ENCODE measurements at places on chromosomes 16 and 17.

- DNase-seq = no peak
Measured at GRCh38 chr16:85123891-85124635, 11.8 kb upstream of the CIBAR2 start.

DNA sequence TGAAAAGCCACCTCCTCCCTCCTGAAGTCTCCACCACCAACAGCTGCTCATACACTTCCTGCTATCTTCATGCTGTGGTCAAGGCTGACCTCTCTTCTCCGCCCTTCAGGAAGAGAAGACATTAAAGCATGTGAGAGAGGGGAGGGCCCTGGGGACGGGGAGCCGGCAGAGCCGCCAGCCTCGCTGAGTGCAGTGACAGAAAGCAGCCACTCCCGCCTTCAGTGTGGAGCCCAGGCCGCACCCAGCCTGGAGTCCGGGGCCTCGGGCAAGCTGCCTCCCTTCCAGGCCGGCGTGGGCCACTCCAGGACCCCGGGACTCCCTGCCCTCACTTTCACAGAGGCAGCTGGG lies 94.7 kb upstream of the TNRC6C start:
- no peak for DNase-seq

- DNase-seq = no peak
Measured at GRCh38 chr16:27531186-27531585, 18.5 kb downstream of the GTF3C1 start.

- no peak for DNase-seq
Measured at GRCh38 chr16:84513123-84513522, 8.7 kb upstream of the MEAK7 start.

DNA sequence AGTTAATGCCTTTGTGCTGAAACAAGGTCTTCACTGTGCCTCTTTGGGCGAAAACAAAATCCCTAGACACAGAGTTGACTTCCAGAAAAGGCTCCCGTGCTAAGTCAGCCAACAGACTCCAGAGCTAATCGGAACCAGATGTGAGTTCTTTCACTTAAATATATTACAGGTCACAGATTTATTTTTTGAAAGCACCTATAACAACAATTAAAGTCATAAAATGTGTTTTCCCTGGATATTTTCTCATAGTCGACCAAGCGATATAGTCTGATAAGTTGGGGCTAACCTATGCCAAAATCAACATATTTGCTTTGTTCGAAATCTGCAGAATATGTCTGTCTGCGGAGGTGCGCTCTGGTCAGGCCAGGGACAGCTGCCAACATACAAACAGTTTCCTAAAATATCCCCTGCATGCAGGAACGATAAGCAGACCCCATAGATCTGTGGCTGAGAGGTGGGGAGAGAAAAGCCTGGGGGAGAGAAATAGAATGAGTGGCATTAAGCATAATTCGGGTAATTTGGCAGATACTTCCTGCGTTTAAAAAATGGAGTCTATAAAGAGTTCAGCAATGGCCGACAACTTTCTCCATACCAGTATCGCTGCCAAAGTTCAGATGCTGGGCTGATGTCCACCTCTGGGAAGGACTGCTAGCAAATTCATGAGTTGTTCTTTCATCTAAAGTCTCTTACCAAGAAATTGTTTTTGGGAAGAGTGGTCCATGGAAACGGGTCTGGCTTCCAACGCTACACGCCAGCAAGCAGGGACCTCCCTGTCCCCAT lies 50.8 kb upstream of the MYH10 start:
- DNase-seq = no peak

- no peak for DNase-seq
Measured at GRCh38 chr17:76735006-76735405, 2.1 kb downstream of the SRSF2 start.

GRCh38 chr17:73411313-73411747 lies 99.5 kb upstream of the CDC42EP4 start:
- no peak for DNase-seq

DNA sequence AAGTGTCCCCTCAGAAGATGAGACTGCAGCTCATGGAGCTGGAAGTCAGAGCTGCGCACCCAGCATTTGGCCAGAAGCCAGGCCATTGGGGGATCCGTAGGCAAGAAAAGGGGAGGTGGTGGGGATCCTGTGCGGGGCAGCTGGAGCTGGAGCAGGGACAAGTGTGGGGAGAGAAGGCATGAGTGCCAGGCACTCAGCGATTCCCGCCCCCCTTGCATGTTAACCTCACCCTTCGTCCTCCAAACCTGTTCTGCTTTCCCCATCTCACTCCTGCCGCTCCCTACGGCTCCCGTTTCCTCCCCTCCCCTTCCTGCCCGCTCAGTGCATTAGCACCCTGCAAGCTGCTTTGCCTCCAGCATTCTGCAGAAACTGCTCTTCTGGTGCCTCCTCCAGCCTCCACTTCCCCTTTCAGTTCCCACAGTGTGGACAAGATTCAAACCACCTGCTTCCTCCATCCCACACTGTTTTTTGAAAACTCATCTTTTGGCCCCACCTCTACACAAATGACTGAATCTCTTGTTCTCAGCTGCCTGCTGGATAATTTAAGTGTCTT lies 5.6 kb downstream of the ALOX15 start:
- DNase-seq = no peak

DNA sequence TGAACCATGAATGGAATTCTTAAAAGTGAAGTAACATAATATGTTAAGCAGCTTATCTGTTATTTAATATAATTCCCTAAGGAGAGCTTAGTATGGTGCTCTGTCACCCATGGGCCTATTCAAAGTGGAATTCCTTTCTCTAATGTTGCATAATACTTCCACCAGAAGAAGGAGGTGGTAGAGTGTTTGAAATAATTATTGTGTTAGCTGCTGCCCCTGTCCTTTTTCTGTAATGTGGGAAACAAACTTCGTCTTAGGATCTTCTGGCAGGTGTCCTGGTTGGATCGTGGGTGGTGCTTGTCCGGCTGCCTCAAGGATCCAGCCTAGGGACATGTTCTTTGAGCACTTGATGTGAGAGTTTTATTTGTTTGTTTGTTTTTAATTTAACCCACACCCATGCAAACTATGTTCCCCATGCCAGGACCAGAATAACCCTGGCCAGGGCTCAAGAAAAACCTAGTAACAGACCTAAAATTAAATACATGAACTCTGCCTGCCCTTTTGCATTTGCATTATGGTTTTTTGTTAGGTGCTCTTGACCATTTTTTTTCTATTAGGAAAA lies 46.1 kb downstream of the ZNRF1 start:
- DNase-seq = no peak

GRCh38 chr16:85833219-85833920 lies 33.9 kb downstream of the COX4I1 start:
- DNase-seq = no peak

GRCh38 chr17:10574324-10574723 lies 24.9 kb upstream of the MYH2 start:
- no peak for DNase-seq

GRCh38 chr16:53022374-53022773 lies 30.3 kb downstream of the CHD9NB start:
- DNase-seq = no peak

GRCh38 chr16:23452221-23452571 lies 793 bp downstream of the COG7 start:
- no peak for DNase-seq

DNA sequence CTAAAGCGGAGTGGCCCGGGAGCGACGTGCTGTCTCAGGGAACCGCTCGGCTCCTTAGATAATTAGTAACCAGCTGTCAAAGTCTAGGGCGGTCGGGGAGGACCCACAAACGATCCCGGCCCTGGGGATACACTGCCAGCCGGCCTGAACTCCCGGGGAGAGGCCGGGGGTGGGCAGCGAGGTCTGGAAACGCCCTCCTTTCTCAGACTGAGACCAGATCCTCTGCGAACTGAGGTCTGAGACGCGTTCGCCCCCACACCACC lies 1.3 kb downstream of the HNF1B start:
- no peak for DNase-seq
